ENCODE measurements at places on chromosomes 2 and 18.

DNA sequence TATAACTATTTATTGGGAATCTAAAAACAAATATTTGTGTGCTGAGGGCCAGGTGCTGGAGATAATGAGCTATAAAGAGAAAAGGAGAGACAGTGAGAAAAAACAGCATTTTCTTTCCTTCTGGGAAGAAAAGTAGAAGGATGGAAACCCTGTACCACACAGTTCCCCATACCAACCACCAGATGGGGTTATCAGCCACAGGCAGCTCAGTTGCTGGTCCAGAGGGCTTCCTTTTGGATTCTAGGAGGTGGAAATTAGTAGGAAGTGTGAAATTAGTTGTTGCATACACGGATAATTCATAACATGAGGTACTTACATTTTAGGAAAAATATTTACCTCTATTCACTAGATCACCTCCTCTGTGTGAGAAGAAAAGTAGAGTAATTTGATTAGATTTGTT, 237.0 kb upstream of the FOSL2 start:
- no peak for DNase-seq

DNA sequence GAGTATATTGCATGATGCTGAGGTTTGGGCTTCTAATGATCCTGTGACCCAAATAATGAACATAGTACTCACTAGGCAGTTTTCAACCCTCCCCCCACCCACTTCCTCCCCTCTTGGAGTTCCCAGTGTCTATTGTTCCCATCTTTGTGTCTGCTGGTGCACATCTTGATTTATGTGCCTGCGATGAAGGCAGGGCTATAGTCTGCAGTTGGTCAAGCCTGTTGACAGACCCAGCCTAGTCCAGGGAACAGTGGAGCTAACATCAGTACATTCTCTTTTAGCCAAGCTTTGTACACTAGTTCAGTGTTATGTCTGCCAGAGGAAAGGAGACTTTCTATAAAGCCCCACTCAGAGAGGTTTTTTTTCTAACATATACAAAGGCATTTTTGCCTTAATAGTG, 287.6 kb downstream of the CPS1 start:
- DNase-seq: no peak

- DNase-seq: no peak
Observed at GRCh38 chr18:76970770-76971559, 148.6 kb downstream of the ZNF236 start.

DNA sequence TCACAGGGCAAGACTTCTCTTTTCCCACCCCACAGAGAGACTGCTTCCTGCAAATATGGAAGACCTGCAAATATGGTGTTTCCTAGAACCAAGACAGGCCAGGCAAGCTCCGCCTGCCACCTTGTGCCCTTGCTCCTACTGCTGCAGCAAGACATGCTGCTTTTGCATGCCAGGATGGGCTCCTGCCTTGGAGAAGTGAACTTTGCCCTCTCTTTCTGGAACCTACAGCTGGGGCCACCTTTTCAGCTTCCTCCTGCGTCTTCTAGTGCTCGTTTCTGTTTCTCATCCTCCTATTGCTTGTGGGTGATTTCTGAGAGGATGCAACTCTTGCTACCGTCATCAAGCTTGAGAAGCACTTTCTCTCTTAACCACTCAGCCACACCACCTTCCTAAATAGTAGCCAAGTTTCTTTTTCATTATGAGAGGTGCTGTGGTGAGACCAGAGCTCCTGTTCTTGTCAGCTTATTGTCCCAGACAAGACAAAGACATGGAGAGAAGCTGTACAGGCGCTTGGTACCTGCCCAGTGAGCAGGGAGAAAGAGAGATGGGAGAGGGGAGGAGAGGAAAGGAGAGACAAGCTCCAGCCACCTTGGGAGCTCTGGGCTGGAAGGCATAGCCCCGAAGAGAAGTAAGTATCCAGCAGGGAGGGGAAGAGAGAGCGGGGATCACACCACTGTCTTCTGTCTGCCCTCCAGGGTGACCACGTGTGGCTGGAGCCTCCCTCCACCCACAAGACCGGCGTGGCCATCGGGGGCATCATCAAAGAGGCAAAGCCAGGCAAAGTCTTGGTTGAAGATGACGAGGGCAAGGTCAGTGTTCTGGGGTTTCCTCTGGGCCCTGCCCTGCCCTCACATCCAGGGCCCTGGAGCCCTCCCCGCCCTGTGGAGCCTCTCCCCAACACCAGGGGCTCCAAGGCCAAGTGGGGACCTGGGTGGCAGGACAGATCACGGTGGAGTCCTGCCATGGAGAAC, 28.3 kb downstream of the MYO7B start:
- DNase-seq: no peak

GRCh38 chr2:85792783-85793441, 39.1 kb downstream of the ATOH8 start:
- DNase-seq: no peak

- DNase-seq: no peak
Observed at GRCh38 chr2:202113571-202114142, 40.6 kb downstream of the KIAA2012 start.

- no peak for DNase-seq
Observed at GRCh38 chr2:240347949-240348500, 87.4 kb upstream of the GPC1 start.

GRCh38 chr2:70817284-70817954, 3.0 kb downstream of the CLEC4F start:
- no peak for DNase-seq

- peak; percentile 31 for DNase-seq
Observed at GRCh38 chr2:85409845-85410583, at the start of gene CAPG. CAPG (minus strand) TSS chr2:85410366; CDS start chr2:85402145, 8,221 bp downstream.

- no peak for DNase-seq
Observed at GRCh38 chr2:128279009-128279408, 39.7 kb downstream of the HS6ST1 start.

- DNase-seq: no peak
Observed at GRCh38 chr18:10291568-10291981, 162.9 kb upstream of the APCDD1 start.

- no peak for DNase-seq
Observed at GRCh38 chr2:54465143-54465542, 9.0 kb downstream of the SPTBN1 start.

DNA sequence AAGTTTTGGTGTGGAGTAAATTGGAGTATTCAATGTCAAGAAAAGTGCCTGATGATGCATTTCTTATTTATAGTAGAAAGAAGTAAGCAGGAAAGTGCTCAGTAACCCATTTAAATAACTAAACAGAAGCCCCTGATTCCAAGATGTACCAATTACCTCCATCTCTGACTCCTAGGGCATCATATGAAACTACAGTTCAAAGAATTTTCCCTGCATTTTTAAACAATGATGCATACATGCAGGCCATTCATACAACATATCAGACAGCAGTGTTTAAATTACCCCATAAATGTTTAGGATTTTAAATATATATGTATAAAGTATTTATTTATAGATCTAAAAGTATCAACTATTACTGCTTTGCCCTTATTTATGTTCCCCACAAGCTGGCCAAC, 36.2 kb downstream of the FTCDNL1 start:
- no peak for DNase-seq

DNA sequence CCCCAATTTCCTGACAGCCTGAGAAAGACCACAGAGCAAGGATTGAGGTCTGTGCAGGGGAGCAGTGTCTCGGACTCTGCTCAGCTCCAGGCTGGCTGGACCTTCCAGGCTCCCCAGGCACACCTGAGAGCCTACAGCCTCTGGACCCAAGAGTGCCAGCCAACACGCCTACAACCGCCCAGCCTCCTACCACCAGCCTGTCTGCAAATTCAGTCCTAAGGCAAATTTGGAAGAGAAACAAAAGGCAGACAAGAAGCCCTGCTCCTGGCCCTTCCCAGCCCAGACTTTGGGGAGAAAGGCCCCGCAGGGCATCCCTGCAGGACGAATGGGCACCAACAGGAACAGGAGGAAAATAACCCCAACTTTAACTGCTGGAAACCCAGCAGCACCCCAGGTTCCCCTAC, 1.9 kb downstream of the HS6ST1 start:
- no peak for DNase-seq

- DNase-seq: peak; percentile 84
Observed at GRCh38 chr2:218217360-218218267, 625 bp downstream of the ARPC2 start.

GRCh38 chr2:126657148-126657635, 1.2 kb downstream of the GYPC start:
- DNase-seq: peak; percentile 38

DNA sequence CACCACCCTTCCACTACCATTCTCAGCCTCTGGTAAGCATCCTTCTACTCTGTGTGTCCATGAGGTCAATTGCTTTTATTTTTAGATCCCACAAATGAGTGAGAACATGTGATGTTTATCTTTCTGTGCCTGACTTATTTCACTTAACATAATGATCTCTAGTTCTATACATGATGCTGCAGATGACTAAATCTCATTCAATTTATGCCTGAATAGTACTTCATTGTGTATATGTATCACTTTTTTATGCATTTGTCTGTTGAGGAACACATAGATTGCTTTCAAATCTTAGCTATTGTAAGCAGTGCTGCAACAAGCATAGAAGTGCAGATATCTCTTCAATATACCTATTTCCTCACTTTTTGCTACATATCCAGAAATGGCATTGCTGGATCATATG, 733.3 kb downstream of the SUCLG1 start:
- no peak for DNase-seq

DNA sequence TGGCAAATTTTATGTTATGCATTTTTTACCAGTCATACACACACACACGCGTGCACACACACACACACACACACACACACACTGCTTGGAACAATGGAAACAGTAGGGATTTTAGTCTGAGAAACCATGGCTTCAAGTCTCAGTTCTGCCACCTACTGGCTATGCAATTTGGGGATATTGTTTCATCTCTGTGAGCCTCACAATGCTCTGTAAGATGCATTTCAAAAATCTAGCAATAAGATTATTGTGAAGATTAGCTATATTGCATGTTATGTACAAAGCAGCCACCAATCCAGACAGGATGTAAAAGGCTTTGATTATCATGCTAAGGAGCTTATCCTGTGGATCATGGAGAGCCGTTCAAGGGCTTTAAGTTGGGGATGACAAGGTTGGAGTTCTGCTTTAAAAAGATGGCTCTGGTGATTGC, 401.4 kb downstream of the NBAS start:
- DNase-seq: no peak

GRCh38 chr2:10978090-10978670, 66.4 kb downstream of the KCNF1 start:
- no peak for DNase-seq

- no peak for DNase-seq
Observed at GRCh38 chr2:26355038-26355995, 8.7 kb upstream of the ADGRF3 start.

DNA sequence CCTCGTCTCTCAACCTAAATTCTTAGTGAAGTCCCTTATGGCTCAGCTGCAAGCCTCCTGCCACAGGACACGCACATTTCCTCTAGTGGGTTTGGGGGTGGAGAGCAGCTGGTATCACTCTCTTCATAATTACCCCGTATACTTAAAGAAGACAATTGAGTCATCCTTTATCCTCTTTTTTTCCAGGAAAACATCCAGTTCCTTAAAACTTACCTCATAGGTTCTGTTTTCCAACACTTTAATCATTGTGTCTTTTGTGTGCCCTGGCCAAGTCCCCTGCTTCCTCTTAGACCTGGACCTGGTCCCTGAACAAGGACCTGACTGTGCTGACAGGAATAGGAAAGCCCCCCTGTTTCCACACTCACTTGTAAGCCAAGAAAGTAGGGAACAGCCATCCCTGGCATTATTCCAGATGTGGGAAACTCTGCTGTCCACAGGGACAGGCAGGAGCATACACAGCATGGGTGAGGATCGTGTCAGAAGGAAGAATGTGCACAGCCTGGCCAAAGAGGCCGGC, 42.3 kb upstream of the MYO1B start:
- DNase-seq: no peak

DNA sequence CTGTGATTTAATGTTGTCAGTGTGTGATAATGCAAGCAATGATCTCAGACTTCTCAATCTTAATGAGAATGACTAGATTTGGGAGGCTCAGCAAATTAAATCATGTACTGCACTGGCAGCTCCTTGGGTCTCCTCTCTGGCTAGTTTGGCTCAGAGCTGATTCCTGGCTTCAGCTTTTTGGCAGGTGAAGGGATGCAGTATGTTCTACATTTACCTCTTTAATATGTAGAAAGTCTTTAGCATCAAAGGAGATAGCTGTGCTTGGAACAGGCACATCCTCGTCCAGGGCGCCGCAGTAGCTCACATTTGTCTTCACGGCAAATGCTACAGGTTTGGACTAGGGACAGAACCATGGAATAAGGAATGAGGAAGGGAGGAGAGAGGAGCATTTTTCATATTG, 52.4 kb upstream of the ARL5A start:
- DNase-seq: no peak

DNA sequence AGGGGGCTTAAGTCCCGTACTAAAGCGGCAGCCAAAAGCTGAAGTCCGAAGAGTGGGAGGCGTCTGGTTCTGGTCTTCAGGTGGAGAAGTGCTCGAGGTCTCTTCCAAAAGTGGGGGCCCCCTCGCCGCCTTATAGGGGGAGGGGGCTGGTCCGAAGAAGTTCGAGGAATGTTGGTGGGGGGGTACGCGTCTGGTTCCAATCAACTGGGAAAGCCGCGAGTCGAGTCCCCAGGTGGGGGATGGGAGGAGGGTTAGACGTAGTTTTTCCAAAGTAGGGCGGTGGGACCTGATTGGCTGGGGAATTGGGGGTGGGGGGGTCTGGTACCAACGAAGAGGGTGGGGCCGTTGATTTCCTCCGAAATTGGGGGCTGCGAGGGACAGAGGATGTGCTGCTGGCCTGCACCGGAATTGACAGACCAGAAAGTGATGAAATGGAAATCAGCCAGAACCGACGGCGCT, 594 bp downstream of the ITM2C start:
- DNase-seq: no peak

DNA sequence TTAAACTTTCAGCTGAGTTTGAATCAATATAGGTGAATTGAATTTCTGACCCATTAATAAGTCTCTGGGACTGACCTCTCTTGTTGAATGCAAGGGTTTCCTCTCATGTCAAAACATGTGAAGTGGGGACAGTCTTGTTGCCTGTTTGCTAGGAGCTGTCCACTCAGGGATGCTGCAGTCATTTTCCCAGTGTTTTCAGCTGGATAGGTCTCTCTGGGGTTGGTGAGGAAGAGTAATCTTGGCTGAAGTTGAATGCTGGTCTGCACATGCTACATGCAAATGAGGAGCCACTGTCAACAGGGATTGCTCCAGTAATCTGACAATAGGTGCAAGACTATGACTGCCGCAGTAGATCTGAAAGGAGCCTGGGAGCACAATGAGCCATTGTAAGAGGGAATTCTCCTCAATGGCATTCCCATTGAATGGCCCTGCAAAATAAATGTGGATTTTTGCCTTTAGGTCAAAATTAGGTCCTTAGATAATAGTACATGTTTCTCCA, 34.1 kb upstream of the IL1RL1 start:
- no peak for DNase-seq

DNA sequence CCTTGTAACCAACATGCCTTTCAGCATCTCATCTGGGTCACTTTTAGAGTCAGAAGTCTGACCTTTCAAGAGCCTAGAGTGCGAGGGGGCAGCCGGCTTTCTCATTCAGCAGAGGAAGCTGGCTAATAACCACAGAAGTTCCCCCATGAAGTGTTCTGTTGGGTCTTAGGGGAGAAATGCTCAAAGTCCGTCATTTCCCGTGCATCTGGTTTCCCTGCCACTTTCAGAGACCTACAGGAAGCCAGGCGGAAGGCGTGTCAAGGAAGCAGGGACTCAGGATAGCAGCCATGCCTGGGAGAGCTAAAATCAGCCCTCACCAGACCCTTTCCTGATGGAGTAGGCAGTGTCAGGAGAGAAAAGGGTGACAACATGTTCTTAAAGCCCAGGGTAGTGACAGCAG, 301.8 kb upstream of the ID2 start:
- DNase-seq: no peak

Measured in stimulated activated CD4-positive, alpha-beta T cell treated with anti-CD3 and anti-CD28 coated beads, Interleukin-4, amount 100 ng/mL, for 4 hours (primary cell).